ENCODE measurements at places on chromosomes 1 and 21.

DNA sequence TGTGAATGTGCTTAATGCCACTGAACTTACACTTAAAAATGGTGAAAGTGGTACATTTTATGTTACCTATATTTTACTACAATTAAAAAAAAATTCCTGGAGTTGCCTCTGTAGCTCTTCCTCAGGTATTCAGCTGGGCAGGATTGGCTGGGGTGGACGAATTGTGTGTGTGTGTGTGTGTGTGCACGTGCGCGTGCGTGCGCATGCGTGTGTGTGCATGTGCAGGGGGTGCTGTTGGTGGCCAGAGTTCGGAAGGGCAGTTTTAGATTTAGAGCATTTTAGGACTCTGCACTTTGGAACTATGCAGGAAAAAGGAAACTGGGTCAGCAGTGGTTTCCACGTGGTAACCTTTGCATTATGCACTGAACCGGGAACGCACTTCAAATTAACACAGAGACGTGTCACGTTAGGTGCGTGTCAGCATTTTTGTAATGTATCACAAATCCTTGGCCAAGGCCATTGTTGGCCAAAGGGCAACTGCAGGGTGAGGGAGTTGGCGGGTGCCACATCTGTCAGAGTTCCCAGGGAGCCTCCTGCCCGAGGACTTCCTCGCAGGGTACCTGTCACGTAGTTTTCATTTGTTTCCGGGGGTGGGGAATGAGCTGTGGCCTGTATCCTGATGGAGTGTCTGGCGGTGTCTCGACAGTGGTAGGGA is 312.8 kb downstream of the CAMTA1 start:
- no peak for DNase-seq

DNA sequence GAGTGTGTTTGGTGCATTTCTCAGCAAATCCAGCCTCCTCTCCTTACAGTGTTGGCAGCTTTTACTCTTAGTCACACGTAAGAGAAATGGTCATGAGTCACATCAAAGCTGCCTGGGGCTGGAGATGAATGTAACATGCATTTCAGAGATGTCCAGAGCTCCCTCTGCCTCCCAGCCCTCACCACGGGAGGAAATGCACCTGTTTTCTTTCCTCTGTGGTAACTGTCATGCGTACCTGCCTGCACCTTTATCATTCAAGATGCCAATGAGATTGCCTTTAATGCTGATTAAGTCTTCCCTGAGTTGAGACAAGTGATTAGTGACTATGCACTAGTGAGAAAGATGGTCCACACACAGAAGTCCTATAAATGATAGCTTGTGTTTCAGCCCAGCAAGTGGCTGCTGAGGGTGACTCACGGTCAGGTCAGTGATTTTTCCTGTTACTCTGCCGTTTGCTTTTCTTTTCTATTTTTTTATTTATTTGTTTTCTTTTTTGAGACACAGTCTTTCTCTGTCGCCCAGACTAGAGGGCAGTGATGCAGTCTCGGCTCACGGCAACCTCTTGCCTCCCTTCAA is 277.3 kb upstream of the FMN2 start:
- DNase-seq: no peak

DNA sequence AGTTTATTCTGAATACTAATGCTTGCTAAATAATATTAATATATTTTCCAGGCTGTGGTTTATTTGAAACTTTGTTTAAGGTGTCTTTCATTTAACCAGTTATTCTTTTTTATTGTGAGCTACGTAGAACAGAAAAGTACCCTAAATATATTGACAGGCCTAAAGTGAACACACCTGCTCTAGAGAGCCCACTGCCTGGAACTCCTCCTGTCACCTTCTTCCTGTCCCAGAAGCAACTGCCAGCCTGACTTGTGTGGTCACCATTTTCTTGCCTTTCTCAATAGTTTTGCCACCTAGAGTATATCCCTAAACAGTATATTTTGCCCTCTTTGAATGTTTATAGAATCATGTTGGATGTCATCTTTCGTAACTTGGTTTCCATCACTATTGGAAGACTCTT is 48.5 kb downstream of the SCCPDH start:
- DNase-seq: no peak

- no peak for DNase-seq
These were observed 10.1 kb upstream of the SERBP1 start for GRCh38 chr1:67440339-67440738.

GRCh38 chr1:165632152-165632469 is 1.1 kb downstream of the MGST3 start:
- DNase-seq: no peak

- no peak for DNase-seq
These were observed 27.2 kb upstream of the ERG start for GRCh38 chr21:38525454-38525853.

GRCh38 chr1:71948561-71948960 is 333.8 kb downstream of the NEGR1 start:
- no peak for DNase-seq

DNA sequence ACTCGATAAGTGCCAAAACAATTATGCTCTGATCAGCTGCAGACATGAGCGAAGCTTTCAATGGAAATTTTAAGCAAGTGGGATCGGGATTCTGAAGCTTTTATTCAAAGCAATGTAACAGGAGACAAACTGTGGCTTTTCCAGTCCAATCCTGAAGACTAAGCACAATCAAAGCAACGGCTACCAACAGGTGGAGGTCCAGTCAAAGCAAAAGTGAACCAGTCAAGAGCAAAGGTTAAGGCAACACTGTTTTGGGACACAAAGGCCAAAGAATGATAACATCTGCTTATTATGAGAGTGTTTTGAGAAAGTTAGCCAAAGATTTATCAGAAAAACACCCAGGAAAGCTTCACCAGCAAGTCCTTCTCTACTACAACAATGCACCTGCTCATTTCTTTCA is 170.1 kb downstream of the SEC16B start:
- no peak for DNase-seq

DNA sequence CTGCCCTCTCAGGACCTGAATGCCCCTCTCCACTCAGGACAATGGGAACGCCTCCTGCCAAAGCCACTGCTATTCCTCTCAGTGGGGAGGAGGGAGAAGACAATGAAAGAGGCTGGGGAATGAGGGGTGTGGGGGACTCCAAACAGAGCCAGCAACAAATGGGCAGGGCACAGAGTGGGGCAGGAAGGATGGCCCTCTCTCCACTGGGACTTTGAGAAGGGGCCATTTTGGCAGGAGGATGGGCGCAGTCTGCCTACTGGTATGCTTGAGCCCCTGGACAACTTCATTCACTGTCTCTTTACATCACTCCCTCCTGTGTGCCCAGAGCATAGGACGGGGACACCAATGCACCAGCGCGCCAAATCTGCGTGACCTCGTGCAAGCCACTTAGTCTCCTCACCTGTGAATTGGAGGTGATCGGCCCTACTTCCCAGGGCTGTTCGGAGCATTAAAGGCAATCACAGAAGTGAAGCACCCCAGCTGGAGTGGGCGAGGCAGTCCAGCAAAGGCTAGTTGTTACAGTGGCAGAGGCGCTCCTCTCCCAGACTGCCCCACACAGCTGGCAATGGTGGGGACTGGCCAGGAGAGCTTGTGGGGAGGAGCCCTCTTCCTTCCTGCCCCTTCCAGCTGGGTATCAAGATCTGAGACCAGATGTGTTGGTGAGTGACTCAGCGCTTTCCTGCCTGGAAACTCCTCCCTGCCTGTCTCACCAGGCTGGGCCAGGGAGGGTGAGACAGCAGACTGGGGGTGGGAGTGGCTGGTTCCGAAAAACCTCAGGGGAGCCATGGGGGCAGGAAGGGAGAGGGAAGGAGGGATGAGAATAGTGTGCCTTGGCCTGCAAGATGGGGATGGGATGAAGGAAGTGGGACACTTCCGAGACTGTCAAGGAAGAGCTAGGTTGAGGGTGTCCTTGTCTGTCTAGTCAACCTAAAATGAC is 22.4 kb upstream of the SYNC start:
- DNase-seq: no peak

GRCh38 chr1:184370850-184371249 is 16.0 kb upstream of the C1orf21 start:
- DNase-seq: no peak

- DNase-seq: no peak
These were observed 11.1 kb upstream of the RAVER2 start for GRCh38 chr1:64733581-64734286.

DNA sequence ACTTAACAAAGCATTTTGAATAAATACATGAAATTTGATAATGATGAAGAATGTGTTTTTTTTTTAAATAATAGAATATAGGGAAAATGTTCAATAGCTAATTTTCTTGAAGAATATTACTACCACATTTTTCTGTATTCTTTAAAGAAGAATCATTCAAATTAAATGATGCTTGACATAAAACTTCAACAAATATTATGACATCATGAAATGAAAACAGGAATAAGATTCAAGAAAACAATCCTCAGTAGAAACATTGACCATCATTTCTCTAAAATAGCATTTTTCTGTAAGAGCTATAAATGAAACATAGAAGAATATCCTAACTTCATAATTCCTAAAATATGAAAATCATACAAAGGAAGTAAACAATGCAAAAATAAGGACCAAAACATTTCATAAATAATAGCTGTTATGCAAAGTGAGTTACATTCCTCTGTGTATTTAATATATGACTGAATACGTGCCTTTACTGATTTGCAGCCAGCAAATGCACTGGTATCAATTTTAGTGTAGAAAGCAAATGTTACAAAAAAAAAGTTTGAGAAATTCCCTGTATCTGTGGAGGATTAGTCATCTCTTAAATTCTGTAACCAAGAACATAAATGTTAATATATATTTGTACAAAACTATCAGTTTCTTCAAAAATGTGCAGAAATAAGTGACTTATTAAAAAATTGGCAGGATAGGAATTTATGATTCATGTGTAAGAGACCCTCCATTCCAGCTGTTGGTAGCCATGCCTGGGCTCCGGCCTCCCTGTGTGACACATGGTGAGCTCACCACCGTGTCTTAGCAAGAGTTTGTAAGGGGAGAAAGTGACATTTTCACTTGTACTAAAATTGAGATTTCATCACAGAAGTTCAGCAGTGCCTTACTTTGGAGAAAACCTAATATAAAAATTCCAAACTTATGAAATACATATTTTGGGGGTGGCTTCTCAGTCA is 15.0 kb upstream of the PTPN14 start:
- no peak for DNase-seq

DNA sequence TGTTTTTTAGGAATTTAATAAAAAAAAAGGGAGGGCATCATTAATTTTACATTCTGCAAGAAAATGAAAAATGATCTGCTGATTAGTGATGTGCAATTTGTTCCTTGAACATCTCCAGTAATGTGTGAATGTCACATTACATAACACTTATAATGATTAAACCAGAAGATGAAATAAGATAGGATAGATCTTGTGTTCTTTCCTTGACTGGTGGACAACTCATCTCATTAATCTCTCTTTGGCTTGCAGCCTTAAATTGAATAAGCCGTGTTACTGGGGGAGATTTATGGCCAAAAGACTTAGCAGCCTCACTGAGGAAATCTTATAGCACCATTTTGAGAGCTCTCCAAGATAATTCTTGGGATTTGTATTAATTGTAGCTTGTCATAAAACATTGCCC is 217.2 kb downstream of the ST6GALNAC3 start:
- DNase-seq: no peak

DNA sequence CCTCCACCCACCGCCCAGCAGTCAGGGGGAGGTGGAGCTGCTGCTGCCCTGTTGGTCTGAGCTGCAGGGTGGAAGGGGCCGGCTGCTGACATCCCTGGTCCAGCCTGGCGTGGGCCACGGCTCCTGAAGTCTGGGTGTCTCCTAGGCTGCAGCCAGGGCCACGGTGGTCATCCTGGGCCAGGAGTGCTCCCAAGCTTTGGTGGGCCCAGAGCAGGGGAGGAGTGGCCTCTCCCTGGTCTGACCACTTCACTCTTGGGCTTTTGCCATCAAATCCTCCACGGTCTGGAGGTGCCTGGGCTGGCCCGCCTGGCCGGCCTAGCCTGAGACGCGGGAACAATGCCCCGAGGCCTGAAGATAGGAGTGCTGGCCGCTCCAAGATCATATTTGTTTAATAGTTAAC is 5.8 kb downstream of the PRDM16 start:
- no peak for DNase-seq

DNA sequence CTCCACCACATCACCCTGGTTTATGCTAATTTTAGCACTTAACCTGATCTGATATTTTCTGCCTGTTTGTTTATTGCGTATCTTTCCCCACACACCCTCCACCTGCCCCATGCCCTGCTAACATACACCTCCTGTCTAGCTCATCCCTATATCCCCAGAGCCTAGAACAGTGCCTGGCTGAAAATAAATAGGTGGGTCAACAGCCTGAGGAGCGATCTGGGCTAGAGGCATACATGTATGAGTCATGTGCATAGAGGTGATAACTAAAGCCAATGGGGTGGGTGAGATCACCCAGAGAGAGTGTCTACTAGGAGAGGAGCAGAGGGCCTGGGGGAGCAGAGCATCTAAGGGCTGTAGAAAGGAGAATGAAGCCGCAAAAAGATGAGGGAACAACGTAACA is 2.7 kb downstream of the HTR1D start:
- no peak for DNase-seq

- no peak for DNase-seq
These were observed 16.4 kb downstream of the TP73 start for GRCh38 chr1:3668585-3669300.

- DNase-seq: no peak
These were observed 38.2 kb downstream of the H3-3A start for GRCh38 chr1:226100436-226101391.

GRCh38 chr21:19368944-19369343 is 965.4 kb upstream of the TMPRSS15 start:
- no peak for DNase-seq

DNA sequence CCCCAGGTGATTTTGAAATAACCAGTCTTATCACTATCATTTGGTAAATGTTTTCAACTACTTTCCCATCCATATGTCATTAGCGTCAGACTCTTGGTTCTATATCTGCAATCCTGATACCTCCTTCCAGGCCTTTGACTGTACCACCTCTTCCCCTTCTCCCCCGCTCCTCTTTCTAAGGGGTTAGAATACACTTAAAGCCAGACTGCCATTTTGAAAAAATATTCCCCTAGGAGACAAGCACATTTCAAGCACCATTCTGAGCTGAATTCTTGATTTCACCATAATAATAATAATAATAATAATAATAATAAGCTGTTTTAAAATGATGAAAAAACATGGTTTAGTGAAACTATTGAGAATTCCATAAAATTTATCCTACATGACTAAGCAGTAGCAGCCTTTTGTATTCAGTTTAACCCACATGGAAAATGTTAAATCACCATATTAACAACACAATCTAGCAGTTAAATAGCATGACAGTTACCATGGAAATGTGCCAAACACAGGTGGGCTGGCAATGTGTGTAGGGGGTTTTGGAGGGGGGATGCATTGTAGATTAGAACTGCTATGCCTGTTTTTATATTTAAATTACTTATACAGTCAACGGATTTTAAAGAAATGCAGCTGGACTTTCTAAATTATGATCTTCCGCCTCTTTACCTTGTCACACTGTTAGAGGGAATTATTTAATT is 480.2 kb upstream of the DEPDC1 start:
- DNase-seq: no peak

- no peak for DNase-seq
These were observed 382.1 kb upstream of the B3GALT2 start for GRCh38 chr1:193568512-193568911.

DNA sequence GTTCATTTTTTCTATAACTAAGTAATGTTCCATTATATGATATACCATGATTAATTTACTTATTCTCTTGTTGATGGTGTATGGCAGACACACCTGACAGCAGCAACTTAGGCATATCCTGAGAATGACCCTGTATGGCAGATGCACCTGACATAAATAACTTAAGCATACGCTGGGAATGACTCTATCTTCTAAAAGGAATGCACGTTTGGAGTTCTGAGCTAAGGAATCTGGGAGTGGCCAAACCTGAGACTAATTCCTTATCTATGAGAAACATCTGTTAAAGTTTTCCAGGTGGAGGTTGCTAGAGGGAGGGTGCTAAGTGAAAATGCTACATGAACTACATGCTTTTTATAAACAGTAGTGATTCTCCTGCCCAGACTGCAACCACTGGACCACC is 96.7 kb upstream of the RGS18 start:
- no peak for DNase-seq

Measured in activated naive CD8-positive, alpha-beta T cell treated with anti-CD3 and anti-CD28 coated beads, Interleukin-2, amount 50 U/mL, for 16 hours (primary cell).